ENCODE measurements at places on chromosomes 7 and 10. TPM values are rescaled to one million over a fixed set of nuclear protein-coding genes. Genes with fewer than 3 reads are reported as not detected.

- DNase-seq, result no peak
Observed at GRCh38 chr10:57562211-57562610, 705.5 kb downstream of the IPMK start.

ORAI2 gene
- total RNA-seq, result 9.1 TPM

GRCh38 chr7:84535580-84536270 lies 341.1 kb upstream of the SEMA3A start:
- DNase-seq, result no peak

PRSS37 gene
- not detected for total RNA-seq

TRAPPC14 gene
- 13.7 TPM for total RNA-seq

GRCh38 chr10:78196964-78197363 lies 163.3 kb downstream of the RPS24 start:
- no peak for DNase-seq

DNA sequence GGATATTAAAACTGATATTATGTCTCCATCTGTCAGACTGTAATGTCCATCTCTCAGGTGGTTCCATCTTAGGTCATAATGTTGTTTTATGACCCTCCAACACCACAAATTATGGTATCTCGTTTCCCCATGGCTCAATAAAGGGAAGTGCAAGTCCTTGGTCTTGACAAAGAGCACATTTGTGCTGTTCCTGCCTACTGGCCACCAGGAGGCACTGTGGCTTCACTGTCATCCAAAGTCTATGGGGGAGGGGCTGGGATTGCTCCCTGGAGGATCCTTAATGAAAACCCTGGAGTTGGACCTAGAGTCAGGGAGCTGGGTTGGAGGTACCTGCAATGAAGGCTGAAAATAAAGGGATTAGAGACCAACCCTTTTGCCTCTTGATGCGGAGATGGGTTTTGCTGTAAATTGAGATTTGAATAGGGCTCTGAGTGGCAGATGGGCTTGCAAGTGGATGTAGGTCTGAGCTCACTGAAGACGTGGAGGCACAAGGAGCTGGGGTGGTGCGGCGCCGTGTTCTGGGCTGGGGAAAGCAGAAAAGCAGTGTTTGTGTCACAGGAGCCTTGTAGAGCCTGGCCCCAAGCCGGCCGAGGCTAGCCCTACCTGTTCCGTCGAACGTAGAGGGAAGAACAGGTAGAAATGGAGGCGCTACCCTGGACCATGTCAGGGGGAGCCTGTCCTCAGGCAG lies 180.5 kb upstream of the PRSS58 start:
- no peak for DNase-seq

GRCh38 chr7:157010588-157011332 lies at the start of gene MNX1:
TSS of gene MNX1 (minus strand) at chr7:157010663. CDS start at chr7:157010350, 313 bp downstream.
- no peak for DNase-seq

YAE1 gene
- 23.1 TPM for total RNA-seq

GRCh38 chr7:235576-236395 lies 43.4 kb downstream of the FAM20C start:
- no peak for DNase-seq

- DNase-seq, result no peak
Observed at GRCh38 chr7:7764520-7765396, 46.4 kb upstream of the RPA3 start.

GRCh38 chr7:48078470-48078869 lies 10.6 kb upstream of the UPP1 start:
- no peak for DNase-seq

DNA sequence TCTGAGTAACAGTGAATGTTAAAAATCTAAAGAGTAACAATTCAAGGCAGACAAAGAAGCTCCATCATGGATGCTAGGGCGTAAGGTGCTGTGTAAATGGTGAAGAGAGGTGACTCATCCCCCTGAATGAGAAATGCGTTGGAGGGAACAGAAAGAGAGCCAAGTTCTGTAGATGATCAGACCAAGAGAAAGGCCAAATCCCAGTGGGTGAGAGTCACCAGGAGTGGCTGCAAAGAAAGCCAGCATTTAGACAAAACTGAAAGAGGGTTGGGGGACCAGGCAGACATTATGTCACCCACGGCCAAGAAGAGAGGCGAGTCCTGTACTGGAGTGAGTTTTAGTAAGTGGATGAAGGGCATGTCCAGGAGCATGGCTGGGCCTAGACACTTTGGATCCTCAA lies 153.1 kb downstream of the TRIL start:
- no peak for DNase-seq

DNA sequence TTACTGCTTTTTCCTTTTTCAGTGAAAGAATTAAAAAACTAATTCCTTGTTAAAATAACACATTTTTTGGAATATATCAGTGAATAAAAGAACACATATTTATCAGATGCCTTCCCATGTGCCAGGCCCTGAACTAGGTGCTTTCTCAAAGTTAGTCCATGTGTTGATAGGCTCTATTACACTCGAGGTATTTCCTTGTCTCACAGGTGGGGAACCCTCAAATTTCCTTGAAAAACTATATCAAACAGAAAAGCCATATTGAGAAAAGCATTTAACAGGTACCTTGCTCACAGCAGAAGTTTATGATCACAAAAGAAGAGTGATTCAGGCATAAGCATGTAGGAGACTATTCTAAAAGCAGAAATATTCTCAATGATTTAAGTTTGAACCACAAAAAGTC lies 75.6 kb upstream of the OGDHL start:
- DNase-seq, result no peak

UCMA gene
- total RNA-seq, result not detected
